GM12891 (cell line): ENCODE measurements at places on chromosomes 1 and 21.

- no peak for DNase-seq
Measured at GRCh38 chr1:33384040-33384812, 46.7 kb downstream of the PHC2 start.

GRCh38 chr21:35227786-35228185 is 178.7 kb upstream of the RUNX1 start:
- DNase-seq = no peak

- DNase-seq = no peak
Measured at GRCh38 chr1:38061290-38061689, 14.7 kb upstream of the POU3F1 start.

DNA sequence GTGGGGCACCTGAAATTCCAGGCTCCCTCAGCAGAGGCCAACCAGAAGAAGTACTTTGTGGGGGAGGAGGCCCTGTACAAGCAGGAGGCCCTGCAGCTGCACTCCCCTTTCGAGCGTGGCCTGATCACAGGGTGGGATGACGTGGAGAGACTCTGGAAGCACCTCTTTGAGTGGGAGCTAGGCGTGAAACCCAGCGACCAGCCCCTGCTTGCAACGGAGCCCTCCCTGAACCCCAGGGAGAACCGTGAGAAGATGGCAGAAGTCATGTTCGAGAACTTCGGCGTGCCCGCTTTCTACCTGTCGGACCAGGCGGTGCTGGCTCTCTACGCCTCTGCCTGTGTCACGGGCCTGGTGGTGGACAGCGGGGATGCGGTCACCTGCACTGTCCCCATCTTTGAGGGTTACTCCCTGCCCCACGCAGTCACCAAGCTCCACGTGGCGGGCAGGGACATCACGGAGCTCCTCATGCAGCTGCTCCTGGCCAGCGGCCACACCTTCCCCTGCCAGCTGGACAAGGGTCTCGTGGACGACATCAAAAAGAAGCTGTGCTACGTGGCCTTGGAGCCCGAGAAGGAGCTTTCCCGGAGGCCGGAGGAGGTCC is 634 bp downstream of the ACTRT2 start:
- DNase-seq = no peak

- DNase-seq = no peak
Measured at GRCh38 chr1:164746632-164747031, 187.6 kb downstream of the PBX1 start.

DNA sequence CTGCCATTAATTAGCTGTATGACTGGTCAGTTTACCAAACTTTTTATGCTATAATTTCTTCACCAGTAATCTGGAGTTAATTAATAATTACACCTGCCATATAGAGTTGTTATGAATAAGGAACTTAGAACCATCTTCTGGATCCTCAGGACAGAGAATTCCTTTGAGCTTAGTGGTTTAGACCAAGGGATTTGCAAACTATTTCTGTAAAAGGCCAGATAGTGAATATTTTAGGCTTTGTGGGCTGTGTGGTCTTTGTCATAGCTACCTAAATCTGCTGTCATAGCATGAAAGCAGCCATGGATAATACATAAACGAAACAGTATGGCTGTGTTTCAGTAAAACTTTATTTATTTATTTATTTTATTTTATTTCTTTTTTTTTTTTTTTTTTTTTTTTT is 9.0 kb downstream of the TIMM17A start:
- DNase-seq = no peak

DNA sequence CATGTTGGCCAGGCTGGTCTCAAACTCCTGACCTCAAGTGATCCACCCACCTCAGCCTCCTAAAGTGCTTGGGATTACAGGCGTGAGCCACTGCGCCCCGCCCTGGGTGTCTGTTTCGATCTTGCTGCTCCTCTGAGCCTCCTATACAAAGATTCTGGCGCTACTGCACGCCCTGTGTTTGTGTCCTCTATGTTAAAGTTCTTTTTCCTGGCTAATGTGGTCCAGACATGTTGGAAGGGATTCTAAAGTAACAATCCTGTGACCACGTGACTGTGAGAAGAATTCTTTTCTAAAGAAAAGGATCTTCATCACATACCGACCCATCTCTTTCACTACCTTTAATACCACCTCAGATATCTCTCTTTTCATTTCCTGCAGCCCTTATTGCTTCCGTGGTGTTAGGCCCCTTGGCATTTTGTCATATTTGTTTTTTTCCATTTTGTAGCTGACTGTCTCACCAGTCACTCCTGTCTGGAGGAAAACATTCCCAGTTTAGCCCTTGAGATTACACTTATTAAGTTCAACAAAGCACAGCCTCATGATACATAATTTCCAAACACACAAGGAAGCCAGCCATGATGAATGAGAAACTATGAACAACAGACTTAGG is 27.2 kb upstream of the ENO1 start:
- no peak for DNase-seq

DNA sequence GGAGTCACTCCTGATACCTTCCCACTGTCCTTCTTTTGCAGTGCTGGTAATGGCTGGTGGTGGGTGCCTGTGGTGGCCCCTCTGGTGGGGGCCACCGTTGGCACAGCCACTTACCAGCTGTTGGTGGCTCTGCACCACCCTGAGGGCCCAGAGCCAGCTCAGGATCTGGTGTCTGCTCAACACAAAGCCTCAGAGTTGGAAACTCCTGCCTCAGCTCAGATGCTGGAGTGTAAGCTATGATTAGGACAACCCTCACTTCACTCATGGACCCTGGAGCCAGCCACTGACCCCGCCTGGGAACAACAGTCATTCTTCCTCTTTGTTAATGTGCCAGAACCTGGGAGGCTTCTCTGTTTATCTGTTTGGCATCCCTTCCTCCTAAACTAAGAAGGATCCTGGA is 1.1 kb upstream of the ATP8B2 start:
- no peak for DNase-seq

DNA sequence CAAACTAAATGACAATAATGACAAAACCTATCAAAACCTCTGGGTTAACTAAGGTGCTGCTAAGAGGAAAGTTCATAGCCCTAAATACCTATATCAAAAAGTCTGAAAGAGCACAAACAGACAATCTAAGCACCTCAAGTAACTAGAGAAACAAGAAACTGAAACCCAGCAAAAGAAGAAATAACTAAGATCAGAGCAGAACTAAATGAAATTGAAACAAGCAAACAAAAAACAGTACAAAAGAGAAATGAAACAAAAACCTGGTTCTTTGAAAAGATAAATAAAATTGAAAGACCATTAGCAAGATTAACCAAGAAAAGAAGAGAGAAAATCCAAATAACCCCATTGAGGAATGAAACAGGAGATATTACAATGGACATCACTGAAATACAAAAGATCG is 44.8 kb upstream of the KIAA0040 start:
- DNase-seq = no peak

DNA sequence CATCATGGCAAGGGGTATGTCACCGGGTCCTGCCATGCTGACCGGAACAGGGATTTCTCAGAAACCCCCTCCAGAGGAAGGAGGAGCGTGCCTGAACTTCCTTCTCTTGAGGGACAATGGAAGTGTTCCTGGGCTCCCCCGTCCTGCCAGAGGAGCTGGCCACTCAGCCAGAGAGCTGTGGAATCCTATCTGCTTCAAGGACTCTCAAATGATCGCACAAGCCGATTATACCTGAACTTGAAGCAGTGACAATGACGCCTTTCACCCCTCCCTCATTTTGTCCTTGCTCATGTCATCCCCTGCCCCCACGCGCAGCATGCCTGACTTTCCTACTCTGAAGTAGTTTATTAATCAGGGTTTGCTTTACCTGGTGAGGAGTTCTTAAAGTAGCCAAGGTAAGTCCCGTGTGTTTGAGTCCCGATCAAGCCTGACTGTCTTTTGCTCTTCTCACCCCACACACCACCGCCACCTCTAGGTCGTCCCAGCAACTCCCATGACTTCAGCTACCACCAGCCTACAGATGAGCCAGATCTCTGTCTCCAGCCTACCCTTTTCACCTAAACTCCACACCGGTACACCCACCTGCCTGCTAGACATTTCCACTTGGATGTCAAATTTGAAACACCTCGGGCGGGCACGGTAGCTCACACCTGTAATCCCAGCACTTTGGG is 25.0 kb upstream of the PRELP start:
- DNase-seq = no peak

GRCh38 chr1:178959543-178960460 is 65.9 kb upstream of the FAM20B start:
- no peak for DNase-seq

GRCh38 chr1:66175098-66175497 is 358.9 kb upstream of the SGIP1 start:
- DNase-seq = no peak
